ENCODE measurements at places on chromosomes 6 and 20.

GRCh38 chr20:11205769-11206362 lies 532.1 kb upstream of the JAG1 start:
- DNase-seq = no peak

- DNase-seq = no peak
Observed at GRCh38 chr6:113068570-113068969, 721.4 kb downstream of the RFPL4B start.

- DNase-seq = no peak
Observed at GRCh38 chr6:79208816-79209215, 25.7 kb downstream of the HMGN3 start.

- no peak for DNase-seq
Observed at GRCh38 chr6:49923826-49924225, 40.1 kb downstream of the DEFB114 start.

DNA sequence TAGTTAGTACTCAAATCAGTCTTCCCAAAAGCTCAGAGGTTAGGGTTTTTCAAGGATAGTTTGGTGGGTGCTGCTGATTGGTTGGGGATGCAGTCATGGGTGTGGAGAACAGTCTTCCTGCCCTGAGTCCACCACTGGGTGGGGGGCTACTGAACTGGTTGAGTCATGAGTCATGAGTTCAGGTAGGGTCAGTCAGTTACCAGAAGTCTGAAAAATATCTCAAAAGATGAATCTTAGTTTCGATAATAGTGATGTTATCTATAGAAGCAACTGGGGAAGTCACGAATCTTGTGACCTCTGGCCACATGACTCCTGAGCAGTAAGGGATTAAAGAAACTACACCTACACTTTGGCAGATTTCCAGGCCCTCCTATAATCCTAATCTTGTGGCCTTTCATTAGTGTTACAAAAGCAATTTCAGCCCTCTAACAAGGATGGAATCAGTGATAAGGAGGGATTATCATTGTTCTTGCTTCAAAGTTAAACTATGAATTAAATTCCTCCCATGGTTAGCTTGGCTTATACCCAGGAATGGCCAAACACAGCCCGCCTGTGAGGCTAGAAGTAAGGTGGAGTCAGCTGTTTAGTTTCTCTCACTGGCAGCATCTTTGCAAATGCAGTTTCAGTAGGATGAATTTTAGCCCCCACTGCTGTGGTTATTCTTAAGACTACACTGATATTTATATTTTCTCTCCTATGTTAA lies 33.3 kb upstream of the NKAIN2 start:
- DNase-seq = no peak

DNA sequence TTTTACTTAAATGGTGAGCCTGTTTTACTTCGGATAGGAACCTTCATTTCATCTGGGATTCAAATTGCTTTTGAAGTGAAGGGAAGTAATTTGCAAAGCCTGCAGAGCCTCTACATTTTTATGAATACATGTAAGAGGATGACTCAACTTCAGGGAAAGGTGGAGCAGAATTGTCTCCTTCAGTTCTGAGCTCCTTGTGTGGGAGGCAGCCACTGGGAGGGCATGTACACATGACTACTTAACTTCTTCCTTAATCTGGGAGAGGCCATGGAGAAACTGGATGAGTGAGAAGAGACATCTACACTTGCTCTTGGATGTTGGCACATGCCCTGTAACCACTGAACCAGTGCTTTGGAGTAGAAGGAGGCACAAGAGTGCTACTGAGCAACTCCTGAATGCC lies 145.1 kb upstream of the NRSN1 start:
- no peak for DNase-seq

GRCh38 chr20:22794200-22794599 lies 209.8 kb upstream of the FOXA2 start:
- DNase-seq = no peak

DNA sequence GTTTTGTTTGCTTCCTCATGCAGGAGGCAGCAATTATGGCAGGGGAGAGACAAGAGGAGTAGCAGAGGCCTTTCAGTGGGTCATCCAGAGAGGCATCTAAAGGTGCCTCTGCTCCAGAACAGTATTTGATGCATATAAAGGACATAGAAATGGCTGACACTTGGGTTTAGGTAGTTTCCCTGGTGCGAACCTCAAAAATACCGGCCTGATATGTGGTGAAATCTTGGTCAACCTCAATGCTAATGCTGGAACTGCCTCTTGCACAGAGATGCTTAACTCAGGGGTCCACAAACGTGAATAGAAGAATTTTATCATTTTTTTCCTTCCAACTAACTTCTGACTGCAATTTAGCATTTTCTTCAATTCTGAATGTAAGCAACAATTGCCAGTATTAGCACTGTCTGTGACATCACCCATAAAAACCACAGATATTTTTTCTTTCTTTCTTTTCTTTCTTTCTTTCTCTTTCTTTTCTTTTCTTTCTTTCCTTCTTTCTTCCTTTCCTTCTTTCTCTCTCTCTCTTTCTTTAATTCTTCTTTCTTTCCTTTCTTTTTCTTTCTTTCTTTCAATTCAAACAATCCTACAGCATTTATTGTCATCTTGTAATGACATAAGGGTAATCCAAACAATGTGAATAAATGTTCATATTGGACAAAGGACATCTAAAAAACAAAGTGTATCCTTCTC lies 180.0 kb upstream of the UST start:
- DNase-seq = no peak

- DNase-seq = no peak
Observed at GRCh38 chr6:25794784-25795183, 37.1 kb downstream of the SLC17A1 start.

DNA sequence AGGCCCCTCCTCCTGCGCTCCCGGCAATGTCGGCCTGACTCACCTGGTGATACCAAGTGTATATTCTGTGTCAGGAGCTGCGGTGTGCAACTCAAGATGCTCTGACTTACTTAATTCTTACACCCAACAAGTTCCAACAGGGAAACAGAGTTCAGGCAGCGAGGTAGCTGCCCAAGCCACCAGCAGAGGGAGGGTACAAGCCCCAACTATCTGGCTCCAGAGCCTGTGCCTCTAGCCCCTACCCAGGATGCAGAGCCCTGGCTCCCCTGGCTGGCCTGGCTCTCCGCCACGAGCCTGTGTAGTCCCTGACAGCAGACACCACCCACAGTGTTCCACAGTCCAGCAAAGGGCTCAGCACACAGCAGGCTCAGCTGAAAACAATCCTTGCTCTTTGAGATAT lies 34.9 kb downstream of the C20orf203 start:
- DNase-seq = no peak

DNA sequence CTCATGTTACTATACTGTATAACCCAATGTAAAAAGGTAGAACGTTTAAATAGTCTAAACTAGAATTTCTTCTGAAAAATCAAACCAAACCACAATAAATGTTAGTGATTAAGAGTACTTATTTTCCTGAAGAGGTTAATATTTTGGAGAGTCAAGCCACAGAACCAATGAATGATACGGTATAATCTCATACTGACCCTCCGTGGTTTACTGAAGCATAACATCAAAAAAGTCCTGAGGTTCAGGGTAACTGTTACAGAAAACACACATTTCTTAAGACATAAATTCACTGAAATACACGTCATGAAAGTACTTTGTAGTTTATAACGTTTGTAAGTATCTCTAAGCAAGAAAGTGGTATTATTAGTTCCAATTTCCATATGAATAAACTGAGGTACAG lies 28.9 kb downstream of the ESF1 start:
- no peak for DNase-seq
